Suprapubic skin (tissue), 4 donors: ENCODE measurements at places on chromosomes 13 and 19. TPM values are rescaled to one million over a fixed set of nuclear protein-coding genes. Genes with fewer than 3 reads are reported as not detected.

DNA sequence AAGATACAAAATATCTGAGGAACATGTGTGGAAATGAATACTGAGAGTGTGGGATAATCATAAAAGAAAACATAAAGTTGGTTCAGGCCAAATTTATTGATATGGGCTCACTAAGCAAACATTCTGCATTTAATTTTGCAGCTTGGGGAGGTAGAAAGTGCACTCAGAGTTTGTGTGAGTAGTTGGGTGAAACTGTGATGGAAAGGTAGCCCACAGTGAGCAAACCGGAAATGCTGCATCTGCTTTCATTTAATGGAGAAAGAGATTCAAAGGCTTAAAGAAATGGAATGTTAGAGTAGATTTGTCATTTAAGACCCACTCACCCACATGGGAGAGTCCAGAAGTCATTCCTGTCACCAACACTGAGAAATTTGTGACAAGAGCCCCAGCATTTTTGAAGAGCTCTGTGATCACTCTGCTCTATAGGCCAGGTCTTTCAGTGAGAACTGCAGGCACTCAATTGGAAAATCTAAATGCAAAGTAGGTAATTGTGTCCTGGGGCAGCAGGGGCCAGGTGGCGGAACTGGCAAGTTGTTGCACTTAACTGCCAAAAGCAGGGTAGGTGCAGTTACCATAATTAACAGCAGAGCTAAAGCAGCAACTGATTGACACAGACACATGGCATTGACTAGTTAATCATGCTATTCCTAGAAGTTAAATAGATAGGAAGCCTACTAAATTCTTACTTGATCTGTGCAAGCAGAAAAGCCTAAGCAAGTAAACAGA is 1228.3 kb upstream of the PCDH20 start:
- H3K27me3 ChIP-seq, result no peaks in the 10 kb centered on the region
- no peaks in the 10 kb centered on the region for H3K4me1 ChIP-seq
- no peak overlapping the region for H3K27ac ChIP-seq
- no peak overlapping the region for H3K4me3 ChIP-seq
- H3K36me3 ChIP-seq, result no peaks in the 10 kb centered on the region

GRCh38 chr13:45713721-45714120 is 11.6 kb downstream of the CBY2 start:
- no peak overlapping the region for H3K4me3 ChIP-seq
- no peaks in the 10 kb centered on the region for H3K4me1 ChIP-seq
- H3K27ac ChIP-seq, result no peak overlapping the region
- H3K27me3 ChIP-seq, result no peaks in the 10 kb centered on the region
- no peaks in the 10 kb centered on the region for H3K36me3 ChIP-seq

- no peak for DNase-seq
- H3K4me1 ChIP-seq, result no peaks in the 10 kb centered on the region
- H3K36me3 ChIP-seq, result no peaks in the 10 kb centered on the region
- H3K27ac ChIP-seq, result no peak overlapping the region
- no peak overlapping the region for H3K4me3 ChIP-seq
- no peaks in the 10 kb centered on the region for H3K27me3 ChIP-seq
Observed at GRCh38 chr13:96525715-96526114, 435.8 kb downstream of the HS6ST3 start.

DNA sequence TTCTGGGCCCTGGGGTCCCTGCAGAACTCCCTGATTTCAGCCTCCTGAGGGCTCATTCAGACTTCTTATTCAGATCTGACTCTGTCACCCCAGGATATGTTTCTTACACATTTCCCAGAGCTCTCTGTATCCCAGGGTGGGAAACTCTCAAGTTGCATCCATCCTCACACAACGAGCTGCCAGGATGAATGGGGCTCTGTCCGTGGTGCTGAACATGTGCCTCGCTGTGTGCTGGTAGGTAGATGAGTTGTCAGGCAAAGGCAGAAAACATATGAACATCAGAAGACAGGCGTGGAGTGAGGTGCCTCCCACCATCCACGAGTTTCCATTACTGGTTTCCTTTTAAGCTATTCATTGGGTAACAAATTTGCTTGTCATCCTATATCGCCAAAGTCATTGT is 11.4 kb upstream of the IGFL1 start:
- DNase-seq, result no peak
- no peak overlapping the region for H3K27ac ChIP-seq
- no peaks in the 10 kb centered on the region for H3K36me3 ChIP-seq
- H3K4me1 ChIP-seq, result peaks cover 18% of the 10 kb centered on the region
- H3K4me3 ChIP-seq, result no peak overlapping the region

MTRF1 gene
- total RNA-seq, result 7.1 TPM

VSTM1 gene
- total RNA-seq, result not detected

GRCh38 chr13:99990126-99990977 is 8.8 kb downstream of the ZIC2 start:
- peak overlapping the region; percentile 2 for H3K4me3 ChIP-seq
- DNase-seq, result peak; percentile 53
- no peak overlapping the region for H3K27ac ChIP-seq
- no peaks in the 10 kb centered on the region for H3K36me3 ChIP-seq
- peaks cover 100% of the 10 kb centered on the region for H3K27me3 ChIP-seq

DNA sequence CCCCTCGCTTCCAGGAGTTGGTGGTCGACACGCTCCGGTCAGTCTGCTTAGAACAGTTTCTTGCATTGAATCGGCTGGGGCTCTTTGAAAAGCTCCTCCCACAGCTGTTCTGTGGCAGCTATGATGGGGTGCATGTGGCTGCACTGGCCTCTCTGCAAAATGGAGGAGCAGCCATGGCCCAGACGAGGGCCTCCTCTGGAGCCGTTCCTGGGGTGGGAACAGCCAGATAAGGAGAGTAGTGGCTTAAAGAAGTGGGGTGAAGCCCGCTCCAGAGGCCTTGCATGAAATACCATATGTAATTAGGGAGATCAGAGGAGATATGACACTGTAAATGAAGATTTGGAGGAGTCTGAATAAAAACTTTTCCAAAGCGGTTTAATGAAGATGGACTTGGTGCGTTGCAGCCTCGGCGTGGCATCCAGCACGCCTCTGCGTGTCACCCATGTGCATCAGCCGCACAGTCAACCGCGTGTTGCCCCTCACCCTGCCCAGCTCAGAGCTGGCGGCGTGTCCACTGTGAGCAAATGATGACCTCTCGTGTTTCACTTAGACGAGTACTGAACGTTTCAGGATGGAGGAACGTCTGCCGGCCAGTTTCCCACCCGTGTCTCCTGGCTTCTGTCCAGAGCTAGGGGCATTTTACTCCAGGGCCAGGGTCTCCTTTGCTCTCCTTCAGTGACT is 199.2 kb downstream of the TEX29 start:
- H3K27ac ChIP-seq, result no peak overlapping the region
- peaks cover 27% of the 10 kb centered on the region for H3K27me3 ChIP-seq
- DNase-seq, result no peak
- H3K4me1 ChIP-seq, result no peaks in the 10 kb centered on the region
- H3K36me3 ChIP-seq, result no peaks in the 10 kb centered on the region

DNA sequence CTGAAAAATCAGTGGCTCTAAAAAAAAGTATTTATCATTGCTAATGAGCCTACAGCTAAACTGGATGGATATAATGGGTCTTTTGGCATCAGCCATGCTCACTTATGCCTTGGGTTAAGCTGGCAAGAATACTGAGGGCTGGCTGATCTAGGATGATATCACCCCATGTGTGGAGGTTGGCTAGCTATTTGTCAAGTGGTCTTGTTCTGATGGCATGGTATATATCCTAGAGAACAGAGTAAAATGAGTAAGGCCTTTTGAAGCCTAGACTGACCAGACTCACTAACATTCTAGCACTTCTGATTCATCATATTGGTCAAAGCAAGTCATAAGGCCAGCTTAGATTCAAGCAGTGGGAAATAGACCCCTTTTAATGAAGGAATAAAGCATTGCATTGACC is 383.0 kb downstream of the SLITRK1 start:
- no peaks in the 10 kb centered on the region for H3K27me3 ChIP-seq
- H3K27ac ChIP-seq, result no peak overlapping the region
- no peaks in the 10 kb centered on the region for H3K36me3 ChIP-seq
- H3K4me3 ChIP-seq, result no peak overlapping the region
- H3K4me1 ChIP-seq, result no peaks in the 10 kb centered on the region

CD209 gene
- total RNA-seq, result 1.6 TPM

DNA sequence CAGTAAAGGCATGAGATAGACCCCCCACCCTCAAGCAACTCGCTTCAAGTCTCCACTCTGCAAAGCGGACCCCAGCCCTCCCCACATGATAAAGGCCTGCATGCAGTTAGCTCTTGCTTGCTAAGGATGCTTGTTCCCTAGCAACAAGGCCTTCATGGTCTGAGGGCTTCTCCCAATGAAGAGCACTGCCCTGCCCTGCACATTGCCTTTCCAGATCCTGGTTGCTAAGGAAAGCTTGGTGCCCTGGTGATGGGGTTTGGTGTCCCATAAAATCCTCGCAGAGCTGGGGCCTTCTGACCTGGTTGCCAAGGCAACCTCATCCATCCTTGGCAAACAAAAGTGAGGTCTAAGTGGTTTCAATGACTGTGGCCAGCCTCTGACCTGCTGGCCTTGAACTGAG is 6.0 kb downstream of the DBP start:
- H3K4me3 ChIP-seq, result no peak overlapping the region
- peak; percentile 56 for DNase-seq
- peaks cover 61% of the 10 kb centered on the region for H3K4me1 ChIP-seq
- H3K27ac ChIP-seq, result peak overlapping the region; percentile 46
- H3K36me3 ChIP-seq, result peaks cover 11% of the 10 kb centered on the region

S1PR2 gene
- 7.4 TPM for total RNA-seq

GRCh38 chr13:28655561-28655960 is 3.4 kb upstream of the POMP start:
- H3K27me3 ChIP-seq, result no peaks in the 10 kb centered on the region
- no peak for DNase-seq
- H3K4me1 ChIP-seq, result peaks cover 23% of the 10 kb centered on the region
- H3K36me3 ChIP-seq, result no peaks in the 10 kb centered on the region
- no peak overlapping the region for H3K4me3 ChIP-seq

- DNase-seq, result no peak
- H3K27ac ChIP-seq, result no peak overlapping the region
- H3K27me3 ChIP-seq, result no peaks in the 10 kb centered on the region
- peaks cover 25% of the 10 kb centered on the region for H3K4me1 ChIP-seq
Observed at GRCh38 chr19:3697094-3697493, 3.2 kb downstream of the PIP5K1C start.

GRCh38 chr13:42388326-42388725 is 116.4 kb downstream of the AKAP11 start:
- no peaks in the 10 kb centered on the region for H3K27me3 ChIP-seq
- H3K4me1 ChIP-seq, result no peaks in the 10 kb centered on the region
- no peaks in the 10 kb centered on the region for H3K36me3 ChIP-seq
- H3K4me3 ChIP-seq, result no peak overlapping the region
- no peak overlapping the region for H3K27ac ChIP-seq

DNA sequence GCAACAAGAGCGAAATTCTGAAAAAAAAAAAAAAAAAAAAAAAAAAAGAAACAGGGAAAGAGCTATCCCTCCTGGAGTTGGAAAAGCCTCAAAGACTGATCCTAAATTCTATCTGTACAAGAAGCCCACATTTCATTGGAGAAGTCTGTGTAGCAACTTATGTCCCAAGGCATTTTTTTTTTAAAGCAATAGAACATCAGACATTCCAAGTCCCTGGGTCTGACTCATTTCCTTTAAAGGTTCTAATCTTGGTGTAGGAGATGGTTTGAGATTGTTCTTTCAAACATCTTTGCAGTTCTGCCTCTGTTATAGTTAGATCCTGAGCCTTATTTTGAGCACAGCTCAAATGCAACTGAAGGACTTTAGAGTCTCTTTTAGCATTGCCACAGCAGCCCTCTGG is 706.5 kb upstream of the MIR17HG start:
- no peaks in the 10 kb centered on the region for H3K4me1 ChIP-seq
- no peak for DNase-seq
- no peaks in the 10 kb centered on the region for H3K27me3 ChIP-seq
- H3K4me3 ChIP-seq, result no peak overlapping the region

ADGRE2 gene
- 14.3 TPM for total RNA-seq

GRCh38 chr19:18603958-18604819 is 2.4 kb downstream of the CRLF1 start:
- H3K36me3 ChIP-seq, result no peaks in the 10 kb centered on the region
- peak overlapping the region; percentile 52 for H3K4me3 ChIP-seq
- H3K27me3 ChIP-seq, result peaks cover 62% of the 10 kb centered on the region
- H3K4me1 ChIP-seq, result peaks cover 43% of the 10 kb centered on the region
- H3K27ac ChIP-seq, result no peak overlapping the region

DNA sequence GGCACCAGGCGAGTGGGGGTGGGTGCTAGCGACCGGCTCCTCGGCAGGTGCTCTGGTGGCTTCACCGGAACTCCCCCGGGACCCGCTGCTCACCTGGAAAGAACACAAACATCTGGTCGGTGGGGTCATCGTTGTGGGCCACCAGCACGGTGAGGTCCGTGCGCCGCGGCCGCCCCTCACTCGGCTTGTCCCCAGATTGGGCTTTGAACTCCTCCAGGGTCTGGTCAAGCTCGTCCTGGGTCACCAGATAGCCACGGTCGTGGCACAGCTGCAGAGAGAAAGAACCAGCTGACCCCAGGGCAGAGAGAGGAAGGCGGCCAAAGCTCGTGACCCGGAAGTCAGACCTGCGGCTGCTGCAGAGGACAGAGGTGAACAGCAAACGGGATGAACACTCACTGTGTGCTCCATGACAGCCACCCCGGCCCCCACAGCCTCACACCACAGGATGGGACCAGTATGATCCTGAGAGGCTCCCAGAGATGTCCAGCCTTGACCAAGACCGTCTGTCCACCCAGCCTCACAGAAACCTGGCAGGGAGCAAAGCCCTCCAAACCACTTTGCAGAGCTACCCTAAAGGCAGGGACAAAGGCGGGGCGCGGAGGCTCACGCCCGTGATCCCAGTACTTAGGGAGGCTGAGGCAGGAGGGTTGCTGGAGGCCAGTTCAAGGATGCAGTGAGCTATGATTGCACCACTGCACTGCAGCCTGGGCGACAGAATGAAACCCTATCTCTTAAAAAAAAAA is 1.2 kb downstream of the POLR2E start:
- H3K27ac ChIP-seq, result no peak overlapping the region
- peak overlapping the region; percentile 96 for H3K4me3 ChIP-seq
- H3K4me1 ChIP-seq, result peaks cover 49% of the 10 kb centered on the region
- peaks cover 36% of the 10 kb centered on the region for H3K36me3 ChIP-seq

- no peak for DNase-seq
- no peaks in the 10 kb centered on the region for H3K4me1 ChIP-seq
- H3K36me3 ChIP-seq, result no peaks in the 10 kb centered on the region
- no peak overlapping the region for H3K27ac ChIP-seq
Observed at GRCh38 chr13:109516186-109516585, 270.2 kb downstream of the IRS2 start.

ZNF541 gene
- total RNA-seq, result 0.51 TPM

DNA sequence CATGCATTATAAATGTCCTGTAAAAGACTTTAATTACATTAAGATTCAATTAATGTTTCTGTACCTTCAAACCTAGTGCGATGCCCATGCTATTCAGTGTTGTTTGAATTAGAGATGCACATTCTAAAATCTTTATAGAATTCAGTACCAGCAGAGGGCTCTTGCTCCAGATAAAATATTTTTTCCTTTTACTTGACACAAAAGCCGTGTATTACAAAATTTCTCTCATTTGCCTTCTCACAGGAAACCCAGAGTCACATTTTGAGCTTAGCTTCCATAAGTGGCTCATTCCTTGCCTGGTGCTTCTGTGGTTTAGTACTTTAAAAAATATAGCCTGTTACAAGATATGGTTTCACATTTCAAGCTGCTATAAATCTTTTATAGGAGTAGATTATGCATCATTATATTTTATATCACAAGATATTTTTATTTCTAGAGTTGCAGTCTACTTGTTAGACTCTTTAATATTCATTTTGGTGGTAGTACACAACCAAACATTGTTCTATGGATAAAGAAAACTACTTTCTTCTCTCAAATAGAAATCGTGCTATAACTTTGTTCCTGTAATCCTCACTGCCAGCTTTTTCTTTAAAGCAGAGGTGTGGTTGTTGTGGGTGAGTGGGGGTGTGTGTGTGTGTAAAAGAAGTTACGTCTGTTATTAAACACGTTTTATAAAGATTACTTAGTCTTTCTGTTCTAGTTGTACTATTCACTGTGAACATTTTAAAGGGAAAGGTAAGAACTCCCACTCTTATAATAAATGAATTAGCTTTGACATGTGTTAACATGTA is 101.4 kb downstream of the RNF17 start:
- H3K4me3 ChIP-seq, result no peak overlapping the region
- no peaks in the 10 kb centered on the region for H3K36me3 ChIP-seq
- DNase-seq, result no peak
- H3K27me3 ChIP-seq, result no peaks in the 10 kb centered on the region

SPACA4 gene
- 2.1 TPM for total RNA-seq
